Ureter (tissue), 1 donor: ENCODE measurements at places on chromosomes 5 and 9. TPM values are rescaled to one million over a fixed set of nuclear protein-coding genes. Genes with fewer than 3 reads are reported as not detected.
A peak's percentile ranks its signal among the peaks of the same experiment; 100 is the strongest.

GRCh38 chr5:74889523-74890105 lies 23.4 kb upstream of the FAM169A start:
- no peak for DNase-seq

- DNase-seq = no peak
These were observed 106.3 kb downstream of the DMXL1 start for GRCh38 chr5:119177226-119177625.

DNA sequence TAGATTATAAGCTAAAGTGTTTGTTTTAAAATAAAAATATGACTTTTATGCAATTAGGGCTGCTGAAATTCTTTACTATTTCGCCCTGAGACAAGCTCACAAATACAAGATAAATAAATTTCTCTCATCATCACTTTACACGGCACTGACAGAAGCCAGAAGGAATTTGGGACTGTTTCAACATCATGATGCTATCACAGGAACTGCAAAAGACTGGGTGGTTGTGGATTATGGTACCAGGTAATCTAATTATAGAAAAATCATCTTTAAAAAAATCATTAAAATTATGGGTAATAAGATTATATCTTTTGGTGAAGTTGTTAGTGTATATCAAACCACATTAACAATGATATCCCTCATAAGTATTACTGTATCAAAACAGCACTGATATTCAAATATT lies 95.0 kb downstream of the MAN2A1 start:
- DNase-seq = no peak

DNA sequence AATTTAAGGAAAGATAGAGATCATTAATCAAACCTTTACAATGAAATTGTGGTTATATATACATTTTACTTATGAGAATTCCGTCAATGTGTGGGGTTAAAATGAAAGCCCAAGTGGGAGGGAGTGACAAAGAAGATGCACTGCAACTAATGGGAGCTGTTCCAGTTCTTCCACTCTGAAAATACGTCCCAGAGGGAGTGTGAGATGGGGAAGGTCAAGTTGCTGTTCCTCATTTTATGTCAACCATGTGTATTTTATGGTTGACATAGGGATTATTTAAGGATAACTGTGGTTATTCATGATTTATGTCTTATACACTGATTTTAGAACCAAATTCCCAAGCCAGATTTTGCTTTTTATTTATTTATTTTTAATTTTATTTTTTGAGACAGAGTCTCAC lies 14.2 kb upstream of the RGS3 start:
- DNase-seq = no peak

- no peak for DNase-seq
These were observed 287.3 kb downstream of the EBF1 start for GRCh38 chr5:158812408-158812807.

GRCh38 chr5:143174714-143175398 lies 228.6 kb downstream of the NR3C1 start:
- no peak for DNase-seq

DNA sequence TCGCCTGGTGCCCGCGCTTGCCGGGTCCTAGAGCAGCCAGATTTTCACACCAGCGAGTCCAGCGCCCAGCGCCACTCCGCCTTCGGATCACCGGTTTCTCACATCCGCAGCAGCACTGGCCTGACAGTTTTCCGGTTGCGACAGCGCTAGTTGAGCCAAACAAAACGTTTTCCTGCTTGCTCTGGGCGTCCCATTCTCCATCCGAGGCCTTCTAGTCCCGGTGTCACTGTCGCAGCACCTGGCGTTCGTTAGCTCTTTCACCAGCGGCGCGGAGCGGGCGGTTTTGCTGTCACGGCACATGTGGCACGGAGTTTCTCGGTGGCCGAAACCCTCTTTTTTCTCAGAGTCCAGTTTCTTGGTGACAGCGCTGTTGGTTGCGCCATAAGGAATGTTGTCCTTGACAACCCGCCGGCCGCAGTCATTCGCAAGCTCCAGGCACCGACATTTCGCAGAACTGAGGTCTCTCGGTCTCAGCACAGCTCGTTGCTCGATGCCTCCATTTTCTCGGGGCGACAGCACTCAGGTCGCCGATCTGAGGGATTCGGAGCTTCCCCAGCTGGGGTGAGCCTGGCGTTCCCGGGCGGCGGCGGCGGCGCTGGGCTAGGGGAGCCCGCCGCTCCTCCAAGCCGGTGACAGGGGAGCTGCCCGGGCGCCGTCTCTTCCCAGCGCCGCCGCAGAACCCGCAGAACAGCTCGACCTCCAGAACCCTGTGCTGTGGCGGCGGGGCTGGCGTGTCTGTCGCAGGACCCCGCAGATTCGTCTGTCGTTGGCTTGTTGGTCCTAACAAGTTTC lies 47.8 kb downstream of the ANXA2R start:
- DNase-seq = peak; percentile 89

DNA sequence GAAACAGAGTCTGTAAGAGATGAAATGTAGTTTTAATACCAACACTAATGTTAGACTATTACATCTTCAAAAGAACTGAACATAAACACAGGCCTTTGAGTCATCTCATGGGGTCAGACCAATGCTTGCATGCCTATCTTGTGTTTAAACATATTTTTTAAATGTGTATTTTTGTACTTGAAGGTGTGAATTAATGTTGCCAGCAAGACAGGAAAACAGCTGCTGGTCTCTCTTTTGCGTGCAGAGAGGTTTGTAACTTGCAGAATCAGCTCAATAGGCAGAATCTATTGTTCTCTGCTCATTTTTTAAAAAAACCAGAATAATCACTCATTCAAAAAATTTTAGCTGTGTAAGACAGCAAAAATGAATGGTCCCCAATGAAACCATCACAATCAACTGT lies 180.2 kb downstream of the ALDH1A1 start:
- DNase-seq = no peak

Gene ENG
- 83.6 TPM for total RNA-seq

Gene IPPK
- total RNA-seq = 11.9 TPM
